ENCODE measurements at places on chromosomes 12 and 14.

DNA sequence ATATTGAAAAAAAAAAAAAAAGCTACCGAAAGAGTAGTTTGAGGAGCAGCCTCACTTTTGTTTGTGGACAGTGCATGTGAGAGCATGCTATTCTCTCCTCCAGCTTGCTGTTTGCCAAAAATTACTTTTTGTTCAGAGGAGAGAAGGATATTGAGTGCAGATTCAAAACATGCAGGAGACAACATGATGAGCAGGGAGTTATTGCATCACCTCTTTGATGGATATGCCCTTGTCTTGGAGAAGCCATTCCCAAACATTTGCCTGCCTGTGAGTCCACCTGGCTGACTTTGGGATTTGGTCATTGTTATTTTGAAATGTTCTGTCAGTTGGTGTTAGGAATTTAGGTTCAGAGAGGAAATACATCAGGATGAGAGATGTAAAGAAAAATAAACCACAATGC, 2.4 kb downstream of the C12orf75 start:
- DNase-seq, result no peak

- DNase-seq, result no peak
These were observed 156.8 kb downstream of the PDE3A start for GRCh38 chr12:20525064-20525610.

DNA sequence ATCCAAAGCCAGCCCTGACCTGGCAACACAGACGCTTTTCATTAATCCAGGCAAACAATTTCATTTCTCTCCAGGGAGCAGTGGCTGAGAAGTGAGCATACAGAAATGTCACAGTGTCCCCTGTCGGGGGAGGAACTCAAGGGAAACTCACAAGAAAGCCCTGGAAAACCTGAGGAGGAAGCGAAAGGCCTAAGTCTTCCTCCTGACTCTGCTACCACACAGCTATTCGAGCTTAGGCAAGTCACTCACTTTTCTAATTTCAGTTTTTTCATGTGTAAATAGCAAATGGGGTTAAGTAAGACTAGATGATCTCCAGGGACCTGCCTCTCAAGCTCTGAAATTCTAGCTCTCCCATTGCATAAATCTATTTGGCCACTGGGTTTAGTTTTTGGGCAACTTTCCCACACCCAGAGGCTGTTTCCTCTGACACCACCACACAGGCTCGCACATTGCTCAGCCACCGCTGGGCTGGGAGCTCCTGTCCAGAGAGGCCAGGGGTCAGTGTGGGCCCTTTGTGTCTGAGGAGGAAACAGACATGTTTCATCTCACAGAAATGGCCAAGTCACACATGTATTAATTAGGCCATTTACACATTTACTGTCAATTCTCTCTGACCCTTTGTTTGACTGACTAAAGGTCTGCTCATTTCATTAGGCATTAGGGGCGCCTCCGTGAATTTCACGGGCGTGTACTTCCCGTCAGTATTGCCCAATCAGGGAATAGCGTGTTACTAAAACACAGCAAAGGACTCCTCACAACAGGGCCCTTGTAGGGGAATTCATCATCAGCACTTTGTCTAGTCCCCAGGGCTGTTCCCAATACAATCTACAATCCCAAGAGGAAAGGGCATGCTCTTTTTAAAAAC, 9.8 kb upstream of the PNMA1 start:
- DNase-seq, result peak; percentile 99

DNA sequence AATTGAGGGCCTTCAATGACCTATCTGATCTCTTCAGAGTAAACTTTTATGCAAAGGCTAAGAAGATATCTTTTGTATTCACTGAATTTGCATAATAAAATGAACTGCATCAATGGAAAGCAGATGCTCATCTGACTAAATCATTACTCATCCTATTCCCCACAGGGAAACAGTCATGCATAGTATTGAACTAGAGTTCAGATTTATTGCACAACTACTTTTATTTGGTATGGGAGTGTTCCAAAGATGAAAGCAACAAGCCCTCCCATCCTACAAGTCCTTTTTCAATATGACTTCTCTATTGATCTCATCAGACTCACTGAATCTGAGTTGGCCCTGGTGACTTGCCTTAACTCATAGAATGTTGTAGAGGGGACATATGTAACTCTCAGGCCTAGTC, 159.8 kb downstream of the KITLG start:
- peak; percentile 92 for DNase-seq

DNA sequence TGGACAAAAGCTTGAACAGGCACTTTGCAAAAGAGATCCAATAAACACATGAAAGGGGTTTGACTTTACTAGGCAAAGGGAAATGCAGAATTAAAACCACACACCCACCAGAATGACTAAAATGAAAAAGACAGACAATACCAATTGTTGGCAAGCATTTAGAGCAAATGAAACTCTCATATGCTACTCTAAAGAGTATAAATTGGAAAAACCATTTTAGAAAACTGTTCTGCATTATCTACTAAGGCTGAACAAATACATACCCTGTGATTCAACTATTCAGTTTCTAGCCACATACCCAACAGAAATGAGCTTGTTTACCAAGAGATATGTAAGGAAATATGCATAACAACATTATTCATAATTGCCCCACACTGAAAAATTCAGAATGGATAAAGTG, 8.5 kb upstream of the IL22 start:
- DNase-seq, result no peak

DNA sequence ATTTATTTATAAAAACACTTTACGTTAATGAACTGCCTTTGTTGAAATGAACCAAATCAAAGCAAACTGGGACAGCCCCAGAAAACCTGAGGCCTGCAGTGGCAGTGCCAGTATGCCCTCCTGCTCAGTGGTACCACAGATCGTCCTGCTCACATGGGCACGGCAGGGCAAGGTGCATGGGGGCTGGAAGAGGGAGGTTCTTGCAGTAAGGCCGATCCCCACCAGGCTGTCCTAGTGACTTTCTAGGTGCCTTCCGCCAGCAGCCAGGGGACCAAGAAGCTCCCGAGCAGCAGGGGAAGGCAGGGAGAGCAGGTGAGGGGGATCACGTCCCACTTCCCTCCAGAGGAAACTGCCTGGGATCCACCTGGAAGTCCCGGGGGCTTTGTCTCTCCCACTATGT, 63.9 kb downstream of the TESC start:
- DNase-seq, result no peak

GRCh38 chr12:29158115-29158763, 9.2 kb downstream of the FAR2 start:
- no peak for DNase-seq

GRCh38 chr12:24903329-24904088, 45.4 kb downstream of the BCAT1 start:
- peak; percentile 23 for DNase-seq

DNA sequence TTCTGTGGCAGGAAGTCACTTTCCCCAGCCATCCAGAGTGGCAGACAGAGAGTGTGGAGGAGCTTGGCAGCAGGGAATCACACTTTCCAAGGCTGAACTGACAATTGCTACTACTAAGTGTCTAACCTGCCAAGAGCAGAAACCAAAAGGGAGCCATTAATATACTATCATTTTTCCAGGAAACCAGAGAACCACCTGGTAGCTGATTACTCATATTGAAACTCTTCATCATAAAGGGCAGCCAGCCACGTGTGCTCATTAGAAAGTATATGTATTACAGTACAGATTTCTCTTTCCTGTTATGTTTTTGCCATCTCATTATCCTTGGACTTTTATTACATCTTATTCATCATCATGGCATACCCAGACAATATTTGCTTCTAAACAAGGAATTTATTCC, 374.9 kb downstream of the GXYLT1 start:
- no peak for DNase-seq

GRCh38 chr12:662566-663292, 516 bp downstream of the NINJ2 start:
- peak; percentile 13 for DNase-seq

DNA sequence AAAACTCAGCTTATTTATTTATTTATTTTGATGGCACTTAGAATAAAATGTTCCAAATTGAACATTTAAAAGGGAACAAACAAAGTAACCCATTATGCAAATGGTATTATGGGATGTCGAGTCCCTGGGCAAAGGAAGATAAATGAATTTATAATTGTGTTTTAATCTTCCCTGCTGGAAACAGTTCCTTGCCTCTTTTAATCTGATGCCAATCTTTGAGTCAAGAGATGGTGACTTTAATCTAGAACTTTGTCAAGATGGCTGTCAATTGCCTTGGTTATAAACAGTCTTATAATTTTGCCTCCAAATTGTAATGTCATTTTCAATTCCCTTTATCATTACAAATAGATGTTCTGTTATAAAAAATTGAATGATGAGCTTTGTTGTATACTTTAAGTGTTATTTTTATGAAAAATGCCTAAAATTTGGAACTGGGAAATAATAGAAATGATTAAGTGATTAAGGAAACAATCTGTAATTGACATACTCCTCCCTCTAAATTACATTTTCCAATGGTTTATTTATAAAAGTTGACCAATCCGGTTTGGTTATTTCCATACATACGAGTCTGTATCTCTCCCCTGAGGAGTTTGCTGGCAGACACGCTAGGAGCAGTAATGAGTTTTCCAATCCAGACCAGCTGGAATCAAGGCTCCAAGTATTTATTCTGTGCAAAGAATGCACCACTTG, 134.9 kb upstream of the FRMD6 start:
- peak; percentile 59 for DNase-seq

Data from AG10803 (cell line).